ENCODE measurements at places on chromosomes 7 and 10. TPM values are rescaled to one million over a fixed set of nuclear protein-coding genes. Genes with fewer than 3 reads are reported as not detected.

DNA sequence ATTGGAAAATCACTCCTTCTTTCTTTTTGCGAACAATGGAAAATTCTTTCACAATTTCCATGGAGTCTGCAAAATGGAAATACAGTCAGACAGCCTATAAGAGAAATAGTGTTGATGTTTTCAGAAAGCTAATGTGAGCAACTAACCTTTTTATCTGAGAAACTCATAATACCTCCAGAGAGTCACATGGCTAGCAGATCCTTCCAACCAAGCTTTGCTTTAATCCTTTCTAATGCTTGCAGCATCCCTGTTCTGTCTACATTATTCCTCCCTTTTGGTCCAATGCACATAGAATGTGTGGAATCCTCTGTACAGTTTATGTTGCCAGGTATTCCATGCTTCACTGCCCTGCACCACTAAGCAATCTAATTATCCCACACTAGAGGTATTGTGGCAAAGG, 717.5 kb upstream of the LRRN3 start:
- DNase-seq = no peak

GRCh38 chr10:86203162-86203905, 163.3 kb downstream of the GRID1 start:
- peak; percentile 71 for DNase-seq

- peak; percentile 22 for DNase-seq
These were observed 22.6 kb upstream of the SIRT1 start for GRCh38 chr10:67861750-67862432.

- DNase-seq = no peak
These were observed 138.5 kb downstream of the NPY start for GRCh38 chr7:24422441-24423010.

DNA sequence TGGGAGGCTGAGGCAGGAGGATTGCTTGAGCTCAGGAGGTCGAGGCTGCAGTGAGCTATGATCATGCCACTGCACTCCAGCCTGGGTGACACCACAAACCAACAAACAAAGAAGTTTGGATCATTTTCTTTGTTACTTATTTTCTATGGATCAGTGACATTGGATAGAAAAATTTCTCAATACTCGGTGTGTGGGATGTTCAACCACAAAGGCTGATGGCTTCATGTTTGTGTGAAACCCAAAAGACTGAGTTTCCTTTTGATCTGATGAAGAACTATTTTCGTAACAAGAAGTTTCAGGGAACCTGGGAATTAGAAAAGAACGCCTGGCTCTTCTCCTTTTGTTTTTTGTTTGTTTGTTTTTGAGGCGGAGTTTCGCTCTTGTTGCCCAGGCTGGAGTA, 104.0 kb downstream of the HOXA1 start:
- no peak for DNase-seq

Gene MYOZ1
- 9.2 TPM for polyA plus RNA-seq

Gene PLCE1
- polyA plus RNA-seq = 5.9 TPM

- no peak for DNase-seq
These were observed 72.5 kb upstream of the LRRN3 start for GRCh38 chr7:111018447-111018846.

Gene SLC18A2
- 0.15 TPM for polyA plus RNA-seq

DNA sequence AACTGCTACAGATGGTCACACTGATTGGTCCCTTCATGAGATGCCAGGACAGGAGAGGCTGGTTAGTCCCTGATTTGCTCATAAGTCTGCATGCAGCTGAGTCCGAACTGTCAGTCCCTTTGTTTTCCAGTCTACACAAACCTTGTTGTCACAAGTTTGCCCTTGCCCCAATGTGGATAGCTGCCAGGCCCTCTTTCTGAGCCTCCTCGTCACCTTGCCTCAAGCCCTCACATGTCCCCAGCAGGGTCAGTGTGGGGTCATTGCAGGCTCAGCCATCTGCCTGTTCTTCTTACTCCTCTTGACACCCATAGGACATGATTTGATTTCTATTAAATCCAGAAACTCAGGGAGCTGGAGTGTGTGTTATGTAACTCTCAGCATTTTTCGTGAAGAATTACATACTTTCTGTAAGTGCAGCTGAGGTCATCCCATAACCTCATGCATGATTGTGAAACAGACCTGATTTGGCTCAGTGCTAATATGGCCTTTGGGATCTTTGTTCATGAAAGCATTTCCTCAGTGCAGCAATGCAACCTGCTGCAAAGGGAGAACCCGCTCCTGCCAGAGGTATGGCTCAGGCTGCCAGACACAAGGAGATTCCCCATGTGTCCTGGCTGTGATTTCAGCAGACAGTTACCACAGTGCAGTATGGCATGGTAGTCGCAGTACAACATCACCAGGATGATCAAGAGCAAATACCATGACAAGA, 70.0 kb upstream of the ZMIZ2 start:
- DNase-seq = no peak

- peak; percentile 68 for DNase-seq
These were observed 1.2 kb downstream of the HIPK2 start for GRCh38 chr7:139776486-139777132.

- no peak for DNase-seq
These were observed 36.2 kb downstream of the FKBP6 start for GRCh38 chr7:73364006-73364728.

DNA sequence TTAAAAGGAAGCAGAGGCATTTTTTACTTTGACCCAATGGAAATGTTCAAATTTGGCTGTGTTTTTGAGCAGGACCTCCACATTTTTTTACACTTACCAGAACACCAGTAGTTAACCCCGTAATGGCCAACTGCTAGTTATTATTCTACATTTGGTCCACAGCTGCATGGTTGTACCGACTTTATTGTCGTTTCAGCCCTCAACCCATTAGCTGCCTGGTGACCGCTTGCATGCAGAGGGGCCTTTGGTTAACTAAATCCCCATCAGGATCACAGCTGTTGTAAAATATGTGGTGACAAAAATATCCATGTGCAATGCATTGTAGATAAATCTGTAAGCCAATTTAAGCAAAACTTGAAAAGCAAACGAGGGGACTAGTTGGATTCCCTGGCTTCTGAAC, 342.2 kb upstream of the MEOX2 start:
- no peak for DNase-seq

DNA sequence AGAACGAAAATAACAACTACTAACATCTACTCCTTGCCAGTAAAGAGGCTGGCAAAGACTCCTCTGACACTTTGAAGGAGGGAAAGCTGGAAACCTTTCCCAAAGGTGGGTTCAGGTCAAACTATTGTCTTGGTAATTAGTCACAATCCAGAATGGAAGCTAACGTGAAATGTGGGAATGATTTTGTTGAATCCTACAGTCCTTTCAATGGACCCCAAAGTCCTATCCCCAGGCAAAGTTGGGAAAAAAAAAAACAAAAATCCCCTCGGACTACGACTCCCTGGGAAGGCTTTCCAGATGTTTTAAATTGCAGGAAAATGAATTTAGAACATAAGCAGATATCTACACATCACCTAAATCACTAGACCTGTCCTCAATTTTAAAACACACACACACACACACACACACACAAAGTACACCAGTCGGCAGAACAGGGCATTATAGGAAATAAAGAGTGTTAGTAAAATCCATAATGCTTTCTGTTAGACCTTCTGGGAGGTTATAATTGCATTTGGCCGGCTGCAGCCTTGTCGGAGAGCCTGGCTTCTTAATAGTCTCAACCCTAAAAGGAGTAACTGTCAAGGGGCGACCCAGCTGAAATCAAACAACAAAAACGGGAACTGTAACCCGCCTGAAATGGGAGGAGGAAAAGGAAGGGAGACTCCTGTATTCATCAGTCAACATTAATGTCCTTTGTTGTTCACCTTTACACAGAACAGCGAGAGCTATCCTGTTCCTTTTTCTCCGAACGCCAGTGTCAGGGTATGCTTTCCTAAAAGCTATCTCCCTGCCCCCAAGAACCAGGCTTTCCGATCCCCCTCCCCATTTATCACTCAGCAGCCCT, 1.5 kb downstream of the DOCK4 start:
- DNase-seq = no peak

DNA sequence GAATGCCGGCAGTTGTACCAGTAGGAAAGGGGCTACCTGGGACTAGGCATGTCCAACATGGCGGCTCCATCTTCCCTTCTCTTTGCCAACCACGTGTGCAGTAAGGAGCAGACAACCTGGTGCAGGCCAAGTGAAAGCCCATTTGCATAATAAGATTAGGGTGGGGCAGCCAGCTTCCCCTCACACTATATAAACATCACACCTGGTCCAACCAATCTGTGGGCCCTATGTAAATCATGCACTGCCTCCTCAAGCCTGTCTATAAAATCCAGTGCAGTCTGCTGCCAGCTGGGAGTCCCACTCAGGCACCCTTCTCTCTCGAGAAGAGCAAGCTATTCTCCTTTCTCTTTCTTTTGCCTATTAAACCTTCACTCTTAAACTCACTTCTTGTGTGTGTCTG, 429.3 kb downstream of the CALN1 start:
- no peak for DNase-seq

Gene COL28A1
- polyA plus RNA-seq = 2.7 TPM

Gene CLRN3
- 42.1 TPM for polyA plus RNA-seq

DNA sequence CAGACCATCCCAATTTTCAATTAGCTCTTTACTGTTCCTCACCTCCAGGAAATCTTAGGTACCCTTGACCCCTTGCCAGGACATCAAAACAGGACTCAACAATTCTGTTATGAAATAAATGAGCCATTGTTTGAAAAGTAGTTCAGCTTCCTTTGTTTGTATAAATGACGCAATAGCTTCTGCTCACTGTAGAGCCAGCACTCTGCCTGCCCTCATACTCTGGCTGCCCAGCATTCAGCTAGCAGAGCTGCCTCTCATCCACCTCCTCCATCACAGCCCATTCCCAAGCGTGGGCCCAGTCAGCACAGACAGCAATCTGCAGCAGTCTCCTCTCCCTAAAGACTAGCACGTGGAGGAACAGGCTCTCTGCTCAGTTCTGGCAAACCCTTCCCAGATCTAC, 478.6 kb downstream of the GRID1 start:
- DNase-seq = no peak

GRCh38 chr7:151904270-151904669, 27.4 kb upstream of the PRKAG2 start:
- DNase-seq = no peak

Gene C10orf53
- not detected for polyA plus RNA-seq

- no peak for DNase-seq
These were observed 253.7 kb upstream of the SORCS1 start for GRCh38 chr10:107418085-107418806.

Gene RARRES2
- 475 TPM for polyA plus RNA-seq

- no peak for DNase-seq
These were observed 17.1 kb downstream of the CCNY start for GRCh38 chr10:35353395-35353794.

Gene ADAP1
- 36.4 TPM for polyA plus RNA-seq

- DNase-seq = peak; percentile 81
These were observed at the start of gene PFKP for GRCh38 chr10:3067118-3067858. PFKP (plus strand) TSS chr10:3067548; CDS start chr10:3067596, 48 bp downstream.

Gene MKI67
- polyA plus RNA-seq = 0.04 TPM

DNA sequence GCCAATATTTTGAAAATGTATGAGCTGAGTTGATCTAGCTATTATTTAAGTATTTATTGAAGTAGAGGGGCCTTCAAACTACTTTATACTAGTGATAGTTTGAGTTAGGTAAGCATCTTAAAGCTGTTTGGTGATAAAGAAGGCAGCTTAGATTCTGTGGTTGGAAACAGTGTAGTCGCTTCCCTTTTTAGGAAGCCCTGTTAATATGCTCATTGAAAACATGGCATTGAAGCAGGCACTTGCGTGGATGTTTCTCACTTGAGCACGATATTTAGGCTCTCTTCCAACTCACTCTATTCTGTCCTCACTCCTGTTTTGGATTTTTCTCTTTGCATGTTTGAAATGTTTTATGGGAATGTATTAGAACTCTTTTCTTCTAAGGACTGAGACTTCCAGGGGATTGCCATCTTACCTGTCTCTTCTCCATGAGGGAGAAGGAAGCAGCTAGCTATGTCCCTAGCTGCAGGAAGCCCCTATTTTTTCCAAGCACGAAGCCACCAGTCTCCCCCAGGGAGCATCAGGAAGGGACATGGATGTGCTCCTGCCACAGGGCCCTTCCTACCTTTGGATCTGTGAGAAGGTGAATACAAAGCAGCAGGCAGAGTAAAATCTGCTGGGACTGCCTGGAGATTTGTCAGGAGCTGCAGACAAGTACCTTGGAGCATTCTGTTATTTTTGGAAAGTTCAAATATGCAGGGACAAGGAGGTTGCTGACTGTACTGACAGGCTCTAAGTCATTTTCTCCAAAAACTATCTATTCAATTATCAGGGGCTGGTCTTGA, 22.0 kb upstream of the BMPR1A start:
- no peak for DNase-seq

Gene SFRP5
- 0.22 TPM for polyA plus RNA-seq
